ENCODE measurements at places on chromosomes 3 and 15.

DNA sequence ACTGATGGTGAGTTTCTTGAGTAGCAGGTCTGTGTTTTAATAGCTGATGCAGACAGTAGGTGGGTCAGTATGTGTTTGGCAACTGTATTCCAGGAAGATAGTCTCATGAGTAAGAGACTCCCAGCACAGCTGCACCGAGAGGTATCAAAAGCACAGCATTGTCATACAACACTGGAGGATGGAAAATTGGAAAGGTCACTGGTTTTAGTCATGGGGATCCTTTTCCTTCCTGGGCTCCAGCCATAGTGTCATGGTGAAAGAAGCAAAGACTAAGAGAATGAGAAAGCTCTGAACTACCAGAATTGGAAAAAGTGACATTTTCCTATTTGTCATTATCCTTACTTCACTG lies 61.5 kb downstream of the P3H2 start:
- ATAC-seq = peak; percentile 40

DNA sequence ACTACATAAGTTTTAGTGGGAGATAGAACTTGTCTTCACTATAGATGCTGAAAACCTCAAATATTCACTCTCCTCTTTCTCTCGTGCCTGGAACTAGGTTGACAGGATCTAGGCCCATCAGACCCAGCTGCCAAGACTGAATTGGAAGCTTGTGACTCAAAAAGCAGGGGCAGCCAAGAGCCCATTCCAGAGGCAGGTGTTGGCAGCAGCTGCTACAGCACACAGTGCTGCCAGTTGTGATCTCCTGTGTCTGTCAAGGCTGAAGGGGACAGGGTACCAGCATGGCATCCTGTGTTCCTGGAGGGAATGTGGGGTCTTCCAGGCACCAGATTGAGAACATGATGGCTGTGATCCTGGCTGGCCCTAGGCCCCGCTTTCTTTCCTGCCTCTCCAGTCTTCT lies 92.5 kb upstream of the MB21D2 start:
- ATAC-seq = no peak

DNA sequence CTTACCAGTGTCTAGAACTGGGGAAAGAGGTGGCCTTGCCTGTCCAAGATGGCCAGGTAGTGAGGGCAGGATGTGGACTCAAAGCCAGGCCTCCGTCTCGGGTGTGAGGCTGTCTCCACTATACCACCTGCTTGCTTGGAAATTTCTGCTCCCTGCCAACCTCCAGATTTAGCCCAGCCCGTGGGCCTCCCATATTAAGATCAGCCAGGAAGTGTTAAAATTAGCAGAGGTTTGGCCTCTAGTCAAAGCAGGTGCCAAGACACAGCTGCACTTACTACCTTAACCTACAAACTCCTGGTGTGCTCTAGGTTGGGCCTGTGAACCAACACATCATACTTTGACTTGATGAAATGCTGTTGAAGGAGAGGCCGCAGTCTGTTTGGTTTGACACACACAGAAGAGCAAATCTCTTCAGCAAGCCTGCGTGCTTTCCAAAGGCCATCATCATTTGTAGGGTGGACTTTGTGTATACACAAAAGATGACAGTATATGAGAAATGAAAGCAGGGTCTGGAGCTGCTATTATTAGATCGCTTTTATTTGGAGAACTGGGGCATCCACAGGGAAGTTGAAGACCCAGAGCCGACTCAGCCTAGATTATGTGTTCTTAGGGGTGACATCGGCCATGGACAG lies 206.5 kb downstream of the XXYLT1 start:
- ATAC-seq = no peak

DNA sequence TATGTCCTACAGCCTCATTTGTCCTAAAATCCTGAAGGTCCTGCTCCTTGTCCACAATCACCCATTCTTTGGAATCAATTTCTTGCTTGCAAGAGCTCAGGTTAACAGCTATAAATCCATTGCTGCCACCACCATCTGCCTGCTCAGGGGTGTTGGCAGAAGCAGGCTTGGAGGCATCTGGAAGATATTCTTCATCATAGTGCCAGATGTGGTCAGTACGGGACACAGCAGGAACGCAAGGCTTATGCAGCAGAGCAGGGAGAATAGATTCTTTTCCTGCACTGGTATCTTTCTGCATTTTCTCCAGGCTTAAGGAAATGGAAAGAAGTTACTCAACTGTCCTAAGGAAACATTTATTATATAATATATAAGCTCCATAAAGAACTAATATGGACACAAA lies 38.5 kb upstream of the CDAN1 start:
- no peak for ATAC-seq

DNA sequence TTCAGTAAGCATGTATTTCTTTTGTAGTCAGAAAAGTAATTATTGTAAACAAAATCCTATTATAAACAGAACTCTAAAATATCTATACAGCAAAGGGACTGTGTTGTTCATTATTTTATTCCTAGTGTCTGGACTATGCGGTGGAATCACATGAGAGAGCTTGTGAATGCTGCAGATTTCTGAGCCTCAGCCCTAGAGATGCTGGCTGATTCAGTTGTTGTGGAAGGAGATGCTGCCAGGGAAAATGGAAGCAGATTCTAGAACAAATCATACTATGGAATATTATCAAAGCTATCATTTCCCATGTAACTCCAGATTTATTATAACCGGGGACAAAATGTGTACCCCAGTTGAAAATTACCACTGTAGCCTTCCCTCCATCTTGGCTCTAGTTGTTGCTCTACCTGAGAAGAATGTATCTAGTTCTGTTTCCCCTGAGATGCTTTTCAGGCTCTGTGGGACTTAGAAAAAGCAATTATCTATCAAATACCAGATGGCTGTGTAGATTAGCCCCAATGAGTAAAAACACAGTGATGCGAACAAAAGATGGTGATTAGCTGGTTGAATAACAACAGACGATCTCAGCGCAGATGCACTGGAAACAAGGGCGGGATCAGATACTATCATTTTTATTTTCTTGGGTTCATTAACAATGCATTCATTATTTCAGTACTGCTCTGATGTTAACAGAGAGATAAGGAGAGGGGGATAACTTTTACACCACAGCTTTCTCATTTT lies 131.3 kb downstream of the TMEM108 start:
- no peak for ATAC-seq

DNA sequence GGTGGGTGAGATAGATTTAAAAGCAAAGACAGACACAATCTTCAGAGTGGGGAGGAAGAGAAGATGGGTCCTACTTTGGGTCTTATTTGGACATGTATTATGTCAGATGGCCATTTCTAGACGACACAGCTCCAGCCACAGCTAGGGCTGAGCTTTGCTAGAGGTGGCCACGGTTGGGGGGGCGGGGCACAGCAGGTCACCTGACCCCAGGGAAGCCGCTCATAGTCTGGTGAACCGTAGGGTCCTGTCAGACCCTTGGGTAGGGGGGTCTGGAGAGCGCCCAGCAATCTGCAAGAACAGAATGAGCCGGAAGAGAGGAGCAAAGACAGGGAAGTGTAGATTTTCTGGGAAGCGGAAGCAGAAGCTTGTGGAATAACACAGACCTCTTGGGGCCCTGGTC lies 6.6 kb downstream of the EPB42 start:
- ATAC-seq = no peak

All from esophagus mucosa (tissue), 1 donor.